ENCODE measurements at places on chromosomes 2 and 18. TPM values are rescaled to one million over a fixed set of nuclear protein-coding genes. Genes with fewer than 3 reads are reported as not detected.

GRCh38 chr18:48991319-48991660, 40.5 kb upstream of the SMAD7 start:
- DNase-seq, result no peak
- no peaks in the 10 kb centered on the region for H3K27me3 ChIP-seq

DNA sequence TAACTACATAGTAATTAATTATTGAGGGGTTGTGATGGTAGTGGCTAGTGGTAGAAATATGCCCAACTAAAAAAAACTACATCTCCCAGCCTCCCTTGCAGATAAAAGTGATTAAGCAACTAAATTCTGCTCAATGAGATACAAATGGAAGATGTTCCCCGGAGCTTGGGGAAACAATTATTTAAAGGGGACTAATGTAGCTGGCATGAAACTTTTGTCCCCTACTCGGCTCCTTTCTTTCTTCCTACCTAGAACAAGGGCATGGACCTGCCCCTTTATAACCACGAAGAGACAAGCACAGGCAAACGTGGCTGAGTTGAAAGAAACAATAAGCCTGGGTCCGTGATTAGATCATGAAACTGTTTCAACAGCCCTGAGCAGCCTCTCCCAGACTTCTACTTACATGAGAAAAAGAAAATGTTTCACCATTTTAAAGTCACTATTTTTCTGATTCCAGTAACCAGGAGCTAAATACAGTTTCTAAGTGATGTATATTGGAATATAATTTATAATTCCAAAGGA, 236.9 kb downstream of the SCG2 start:
- no peaks in the 10 kb centered on the region for H3K36me3 ChIP-seq
- no peaks in the 10 kb centered on the region for H3K4me1 ChIP-seq
- no peak for DNase-seq

DNA sequence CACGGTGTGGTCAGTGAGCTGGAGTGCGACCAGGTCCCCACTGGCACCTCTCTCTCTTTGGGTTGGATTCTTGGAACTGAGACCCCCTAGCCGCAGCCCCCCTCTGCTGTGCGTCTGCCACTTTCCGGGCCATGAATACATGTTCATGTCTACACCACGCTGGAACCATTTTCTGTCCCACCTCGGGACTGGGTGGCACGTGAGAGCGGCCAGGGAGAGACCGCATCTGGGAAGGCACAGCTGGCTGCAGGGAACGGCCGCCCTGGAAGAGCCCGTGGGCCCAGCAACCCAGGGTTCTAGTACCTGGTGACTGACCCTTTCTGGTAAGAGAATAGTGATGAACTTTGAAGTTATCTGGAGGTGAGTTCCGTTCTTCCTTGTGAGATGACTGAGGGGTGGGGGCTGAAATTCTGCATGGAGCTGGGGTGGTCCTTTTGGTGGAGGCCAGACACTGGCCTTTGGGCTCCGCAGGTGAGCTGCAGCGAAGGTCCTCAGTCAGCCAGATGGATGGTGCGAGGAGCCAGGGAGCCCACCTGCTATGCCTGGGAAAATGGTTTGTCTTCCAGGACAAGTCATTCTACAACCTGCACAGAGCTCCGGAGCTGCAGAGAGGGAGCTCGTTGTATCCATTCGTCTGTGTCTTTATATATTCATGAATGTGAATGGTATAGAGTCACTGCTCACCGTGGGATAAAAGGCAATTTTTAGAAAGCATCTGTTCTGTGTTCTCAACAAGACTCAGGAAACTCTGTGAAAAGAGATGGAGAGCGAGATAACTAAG, 223.5 kb downstream of the NDUFA10 start:
- H3K27me3 ChIP-seq, result no peaks in the 10 kb centered on the region
- DNase-seq, result no peak
- no peak overlapping the region for H3K4me3 ChIP-seq
- no peaks in the 10 kb centered on the region for H3K4me1 ChIP-seq

GRCh38 chr2:54586494-54586893, 130.4 kb downstream of the SPTBN1 start:
- no peaks in the 10 kb centered on the region for H3K27me3 ChIP-seq
- H3K4me1 ChIP-seq, result peaks cover 56% of the 10 kb centered on the region
- no peak overlapping the region for H3K4me3 ChIP-seq

Gene EDAR
- total RNA-seq, result not detected

DNA sequence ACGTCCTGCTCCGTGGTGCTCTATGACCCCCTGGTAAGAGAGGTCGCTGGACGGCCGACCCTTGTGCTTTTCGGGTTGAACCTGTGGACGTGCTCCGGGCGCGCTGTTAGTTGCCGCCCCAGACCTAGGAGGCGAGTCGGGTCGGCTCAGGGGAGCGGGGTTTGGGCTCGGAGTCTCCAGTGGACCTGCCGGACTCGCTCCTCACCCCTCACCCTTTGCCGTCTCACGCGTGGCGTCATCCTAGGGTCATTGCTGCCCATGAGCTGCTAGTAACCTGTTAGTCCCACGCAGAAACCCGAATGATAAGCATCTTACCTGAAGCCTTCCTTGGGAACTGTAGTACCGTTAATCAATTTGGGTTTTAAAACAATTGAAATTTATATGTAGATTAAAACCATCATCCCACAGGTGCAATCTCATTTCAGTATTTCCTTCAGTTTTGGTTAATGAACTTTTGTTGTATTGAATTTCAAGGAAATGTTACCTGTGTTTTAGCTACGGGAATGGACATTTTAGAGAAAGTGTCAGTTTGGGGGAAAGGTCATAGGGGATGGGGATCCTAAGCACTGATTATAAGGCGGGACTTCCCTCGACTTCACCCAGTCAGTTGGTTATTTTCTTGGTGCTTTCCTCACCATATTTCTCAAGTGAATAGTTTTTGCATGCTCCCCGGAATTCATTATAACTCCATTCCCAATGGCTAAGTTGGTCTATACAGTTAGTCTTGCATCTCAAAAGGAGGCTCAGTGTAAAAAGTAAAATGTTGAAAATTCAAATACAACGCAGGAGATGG, 536 bp downstream of the ELP2 start:
- peaks cover 12% of the 10 kb centered on the region for H3K4me1 ChIP-seq
- no peak for DNase-seq
- no peaks in the 10 kb centered on the region for H3K27me3 ChIP-seq
- no peaks in the 10 kb centered on the region for H3K36me3 ChIP-seq

DNA sequence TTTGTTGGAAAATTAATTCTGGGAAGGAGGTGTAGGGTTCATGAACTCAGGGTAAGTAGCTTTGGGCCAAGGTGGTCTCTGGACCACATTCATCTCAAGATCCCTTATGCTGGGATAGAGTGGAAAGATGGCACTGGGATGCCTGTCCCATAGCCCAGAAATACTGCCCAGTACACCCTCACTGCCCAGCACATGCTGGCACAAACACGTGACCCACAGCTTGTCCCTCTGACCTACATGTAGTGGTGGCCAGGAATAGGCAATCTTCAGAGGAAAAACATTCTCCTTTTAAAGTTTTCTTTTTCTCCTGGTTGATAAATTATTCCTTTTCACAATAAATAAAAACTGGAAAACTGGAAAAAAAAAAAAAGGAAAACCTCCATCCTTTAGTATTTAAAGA, 135.6 kb upstream of the ACAA2 start:
- no peak for DNase-seq
- no peak overlapping the region for H3K4me3 ChIP-seq
- H3K36me3 ChIP-seq, result no peaks in the 10 kb centered on the region
- no peaks in the 10 kb centered on the region for H3K4me1 ChIP-seq
- H3K27ac ChIP-seq, result no peak overlapping the region

DNA sequence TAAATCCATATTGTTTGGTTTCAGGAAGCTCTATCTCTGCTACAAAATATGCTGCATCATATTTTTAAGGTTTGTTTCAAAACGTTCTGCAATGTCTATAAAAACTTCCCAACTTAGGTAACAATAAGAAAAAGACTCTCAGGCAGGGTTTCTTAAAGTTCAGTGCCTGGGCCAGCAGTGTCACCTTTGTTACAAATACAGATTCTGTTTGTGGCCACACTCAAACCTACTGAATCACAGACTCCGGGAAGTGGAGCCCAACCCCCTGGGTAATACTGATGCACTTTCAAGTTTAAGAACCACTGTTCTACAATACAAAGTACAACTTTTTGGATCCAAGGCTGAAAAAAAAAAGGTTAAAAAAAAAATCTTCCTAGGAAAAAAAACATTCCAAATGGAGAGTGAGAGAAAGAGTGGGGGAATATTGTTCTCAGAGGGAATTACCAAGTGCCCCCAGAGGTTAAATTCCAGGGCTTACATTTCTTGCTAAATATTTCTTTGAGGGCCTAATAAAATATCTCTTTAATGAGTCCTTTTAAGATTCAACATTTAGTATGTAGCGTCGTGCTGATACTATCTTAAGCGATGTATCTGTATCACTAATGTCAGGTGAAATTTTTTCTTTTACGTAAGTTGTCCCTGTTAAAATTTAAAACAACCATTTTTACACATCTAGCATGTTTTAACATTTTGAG, 476.7 kb downstream of the TXNL1 start:
- peaks cover 20% of the 10 kb centered on the region for H3K4me1 ChIP-seq
- no peaks in the 10 kb centered on the region for H3K36me3 ChIP-seq
- no peaks in the 10 kb centered on the region for H3K27me3 ChIP-seq
- DNase-seq, result no peak

- H3K4me3 ChIP-seq, result no peak overlapping the region
- H3K27ac ChIP-seq, result no peak overlapping the region
- no peaks in the 10 kb centered on the region for H3K4me1 ChIP-seq
- no peaks in the 10 kb centered on the region for H3K27me3 ChIP-seq
- no peaks in the 10 kb centered on the region for H3K36me3 ChIP-seq
- no peak for DNase-seq
Observed at GRCh38 chr18:39555496-39555895, 1989.9 kb upstream of the CELF4 start.

GRCh38 chr2:109185338-109185737, 56.3 kb downstream of the SH3RF3 start:
- H3K4me3 ChIP-seq, result peak overlapping the region; percentile 34
- H3K4me1 ChIP-seq, result peaks cover 79% of the 10 kb centered on the region
- no peaks in the 10 kb centered on the region for H3K27me3 ChIP-seq
- no peaks in the 10 kb centered on the region for H3K36me3 ChIP-seq
- H3K27ac ChIP-seq, result peak overlapping the region; percentile 79

Gene UGT1A8
- total RNA-seq, result not detected

Gene WNT6
- 2.5 TPM for total RNA-seq

- H3K36me3 ChIP-seq, result no peaks in the 10 kb centered on the region
- H3K27ac ChIP-seq, result no peak overlapping the region
- peaks cover 13% of the 10 kb centered on the region for H3K4me1 ChIP-seq
- H3K4me3 ChIP-seq, result no peak overlapping the region
Observed at GRCh38 chr2:201790291-201790690, 9.6 kb upstream of the ALS2 start.

Gene TNFRSF11A
- 4.9 TPM for total RNA-seq

Gene MAP2
- 68.8 TPM for total RNA-seq

Gene ATP6V1C2
- total RNA-seq, result not detected

- H3K4me3 ChIP-seq, result no peak overlapping the region
- no peaks in the 10 kb centered on the region for H3K27me3 ChIP-seq
- H3K4me1 ChIP-seq, result no peaks in the 10 kb centered on the region
Observed at GRCh38 chr2:40470822-40471813, 19.2 kb upstream of the SLC8A1 start.

DNA sequence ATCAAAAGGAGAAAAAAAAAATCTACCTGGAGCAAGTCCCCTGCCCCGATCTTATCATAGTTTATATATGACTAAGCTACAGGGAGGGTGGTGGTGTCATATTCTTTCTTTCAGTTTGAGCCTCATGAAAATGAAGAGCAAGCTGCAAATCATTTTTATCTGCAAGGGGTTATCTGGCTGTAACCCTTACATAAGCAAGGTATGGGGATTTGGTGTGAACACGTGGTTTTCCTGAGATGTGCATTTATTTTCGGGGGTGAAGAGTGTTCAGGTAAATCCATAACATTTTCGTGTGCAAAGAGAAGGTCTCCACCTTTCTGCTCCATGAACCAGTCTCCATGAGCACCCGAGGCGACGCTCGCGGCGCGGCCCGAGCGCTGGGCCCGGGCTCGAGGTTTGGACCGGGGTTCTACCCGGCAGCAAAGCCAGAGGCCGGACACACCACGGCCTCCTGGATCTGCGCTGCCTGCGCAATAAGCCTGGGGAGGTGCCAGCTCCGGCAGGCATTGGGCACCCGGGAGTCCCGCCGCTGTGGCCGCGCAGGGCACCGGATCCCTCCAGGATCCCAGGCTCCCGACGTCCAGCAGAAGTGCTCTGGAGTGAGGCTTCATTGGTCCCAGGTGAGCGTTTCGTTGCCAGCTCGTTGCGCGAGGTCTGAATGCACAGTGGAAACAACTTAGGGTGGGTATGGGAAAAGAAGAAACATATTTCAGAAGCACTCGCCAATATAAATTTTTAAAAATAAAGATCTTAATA, 36.1 kb upstream of the GPD2 start:
- H3K4me3 ChIP-seq, result peak overlapping the region; percentile 97
- H3K36me3 ChIP-seq, result no peaks in the 10 kb centered on the region
- no peaks in the 10 kb centered on the region for H3K27me3 ChIP-seq
- peak overlapping the region; percentile 89 for H3K27ac ChIP-seq
- peaks cover 7% of the 10 kb centered on the region for H3K4me1 ChIP-seq

DNA sequence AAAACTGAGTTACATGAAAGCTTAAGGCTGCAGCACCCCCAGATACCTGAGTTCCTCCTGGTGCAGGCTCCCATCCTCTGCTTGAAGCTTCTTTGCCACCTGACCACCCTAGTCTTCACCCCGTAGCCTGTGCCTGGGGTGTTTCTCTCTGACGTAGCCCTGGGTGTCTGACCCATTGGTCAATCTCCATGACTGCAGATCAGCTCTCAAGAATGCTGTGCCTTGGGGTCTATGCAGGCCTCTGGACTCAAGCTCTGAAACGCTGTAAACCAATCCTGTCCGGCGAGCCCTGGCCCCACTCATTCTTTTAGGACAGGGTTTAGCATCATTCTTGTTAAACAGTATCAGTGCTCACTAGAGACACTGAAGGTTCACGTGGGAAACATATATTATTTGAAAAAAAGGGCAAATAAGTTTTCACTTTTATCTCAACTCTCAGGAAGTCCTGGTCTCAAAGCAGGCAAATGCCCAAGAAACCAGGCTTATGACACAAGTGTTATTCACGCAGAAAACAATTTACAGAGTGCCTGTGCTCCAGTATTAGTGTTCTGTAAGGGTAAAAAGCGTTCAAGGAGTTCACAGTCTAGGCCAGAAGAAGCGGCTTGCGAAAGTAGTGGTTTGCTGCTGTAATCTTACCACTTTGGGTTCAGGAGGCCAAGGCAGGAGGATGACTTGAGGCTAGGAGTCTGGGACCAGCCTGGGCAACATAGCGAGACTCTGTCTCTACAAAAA, 22.8 kb upstream of the PPP4R1 start:
- no peak overlapping the region for H3K4me3 ChIP-seq
- no peaks in the 10 kb centered on the region for H3K36me3 ChIP-seq
- no peaks in the 10 kb centered on the region for H3K27me3 ChIP-seq
- H3K27ac ChIP-seq, result no peak overlapping the region
- no peak for DNase-seq
